Foreskin fibroblast (primary cell): ENCODE measurements at places on chromosomes 1 and 21.
A peak's percentile ranks its signal among the peaks of the same experiment; 100 is the strongest.

- DNase-seq = no peak
Measured at GRCh38 chr1:220157738-220158137, 63.8 kb downstream of the IARS2 start.

DNA sequence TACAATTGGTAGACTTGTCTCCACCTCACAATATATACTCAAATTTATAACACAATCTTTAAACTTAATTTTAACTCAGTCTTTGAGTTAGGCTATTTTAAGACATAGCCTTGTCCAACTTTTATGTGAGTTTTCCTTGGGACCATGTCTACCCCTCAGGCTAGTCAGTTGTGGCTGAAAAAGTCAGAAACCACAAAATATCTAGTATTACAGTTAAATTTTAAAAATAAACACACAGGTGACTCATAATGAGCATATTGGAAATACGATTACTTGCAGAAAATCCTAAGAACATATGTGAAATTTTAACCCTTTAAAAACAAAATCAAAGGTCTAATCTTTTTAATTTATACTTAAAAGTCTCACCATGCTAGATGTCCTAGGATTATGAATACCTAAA, 4.8 kb upstream of the ASB17 start:
- peak; percentile 30 for DNase-seq

DNA sequence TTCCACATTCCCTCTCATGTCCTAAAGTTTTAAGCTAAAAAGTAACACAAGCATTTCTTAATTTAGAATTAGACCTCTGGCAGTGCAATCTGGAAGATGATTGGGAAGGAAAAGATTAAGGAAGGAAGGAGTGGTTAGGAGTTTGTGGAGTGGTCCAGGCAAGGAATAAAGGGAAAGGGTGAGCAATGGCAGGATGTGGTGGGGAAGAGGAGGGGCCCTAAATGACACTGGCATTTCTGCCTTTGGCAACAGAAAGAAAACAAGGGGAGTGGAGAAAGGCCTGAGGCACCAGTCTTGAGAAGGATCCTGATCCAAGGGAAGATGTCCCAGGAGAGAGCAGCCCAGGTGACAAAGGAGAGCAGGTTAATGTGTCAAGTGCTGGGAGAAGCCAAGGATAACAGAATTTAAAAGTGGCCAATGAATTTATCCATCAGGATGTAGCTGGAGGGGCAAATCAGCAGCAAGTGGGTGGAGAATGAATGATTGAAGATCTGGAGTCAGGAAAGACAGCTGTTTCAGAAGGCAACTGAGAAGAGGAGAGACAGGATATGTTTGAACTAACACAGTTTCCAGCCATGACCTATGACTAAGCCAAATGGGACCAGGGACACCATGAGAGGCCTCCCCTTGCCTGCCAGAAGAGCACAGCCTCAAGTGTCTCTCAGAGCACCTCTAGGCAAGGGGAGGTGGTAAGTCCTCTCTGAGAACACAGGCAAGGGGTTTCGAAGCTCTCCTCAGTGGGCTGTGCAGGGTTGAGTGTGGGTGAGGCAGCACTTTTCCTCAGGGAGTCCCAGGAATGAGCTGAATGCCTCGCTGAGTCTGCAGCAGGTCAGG, 20.9 kb upstream of the LY9 start:
- no peak for DNase-seq

DNA sequence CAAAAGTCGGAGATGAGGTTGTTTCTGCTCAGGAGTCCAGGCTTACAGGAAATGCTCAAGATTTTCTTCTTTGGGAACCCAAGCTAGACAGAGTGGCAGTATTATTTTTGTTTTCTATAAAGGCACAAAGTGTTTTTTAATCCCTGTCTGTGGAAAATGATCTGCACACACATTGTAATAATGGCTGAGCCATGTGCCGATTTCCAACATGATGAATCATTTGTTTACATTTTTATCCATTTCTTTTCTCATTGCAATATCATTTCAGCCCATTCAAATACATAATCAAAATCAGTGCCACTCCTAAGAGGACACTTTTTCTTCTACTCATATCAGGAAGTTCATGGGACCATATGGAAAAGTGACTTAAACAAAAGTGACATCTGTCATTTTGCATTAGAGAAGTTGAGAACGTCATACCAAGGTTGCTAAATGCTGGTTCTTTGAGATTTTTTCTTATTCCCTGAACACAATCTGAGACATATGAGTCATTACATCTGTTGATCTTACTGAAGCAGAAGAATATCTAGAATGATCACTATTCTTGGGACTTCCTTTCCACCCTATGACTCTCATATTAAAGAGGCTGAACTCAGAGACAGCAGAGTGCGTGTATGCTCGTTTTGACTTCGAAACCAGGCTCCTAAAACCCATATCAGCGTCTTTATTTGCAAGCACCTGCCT, 44.9 kb downstream of the ACTA1 start:
- peak; percentile 68 for DNase-seq

DNA sequence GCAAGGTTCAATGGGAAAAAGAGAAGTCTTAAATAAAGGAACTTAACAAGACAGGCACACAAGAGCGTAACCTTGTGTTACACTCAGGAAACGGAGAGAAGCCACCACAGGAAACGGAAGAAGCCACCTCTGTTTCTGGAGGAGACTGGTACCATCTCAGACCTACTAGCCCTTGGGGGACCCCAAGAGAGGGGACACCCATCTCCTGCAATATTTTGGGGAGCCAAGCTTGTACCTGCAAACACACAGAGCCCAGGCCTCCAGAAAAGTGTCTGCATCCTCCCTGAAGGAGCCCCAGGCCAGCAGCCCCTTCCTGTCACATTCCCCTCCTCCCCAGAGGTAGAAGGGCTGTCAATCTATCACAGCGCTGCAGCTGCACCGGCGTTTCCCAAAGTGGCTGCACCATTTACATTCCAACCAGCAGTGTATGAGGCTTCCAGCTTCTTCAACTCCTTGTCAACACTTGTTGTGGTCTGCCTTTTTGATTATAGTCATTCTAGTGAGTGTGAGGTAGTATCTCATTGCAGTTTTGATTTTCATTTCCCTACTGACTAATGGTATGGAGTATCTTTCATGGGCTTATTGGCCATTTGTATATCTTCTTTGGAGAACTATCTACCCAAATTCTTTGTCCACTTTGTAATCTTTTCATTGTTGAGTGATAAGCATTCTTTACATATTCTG, 23.0 kb upstream of the PADI1 start:
- no peak for DNase-seq

DNA sequence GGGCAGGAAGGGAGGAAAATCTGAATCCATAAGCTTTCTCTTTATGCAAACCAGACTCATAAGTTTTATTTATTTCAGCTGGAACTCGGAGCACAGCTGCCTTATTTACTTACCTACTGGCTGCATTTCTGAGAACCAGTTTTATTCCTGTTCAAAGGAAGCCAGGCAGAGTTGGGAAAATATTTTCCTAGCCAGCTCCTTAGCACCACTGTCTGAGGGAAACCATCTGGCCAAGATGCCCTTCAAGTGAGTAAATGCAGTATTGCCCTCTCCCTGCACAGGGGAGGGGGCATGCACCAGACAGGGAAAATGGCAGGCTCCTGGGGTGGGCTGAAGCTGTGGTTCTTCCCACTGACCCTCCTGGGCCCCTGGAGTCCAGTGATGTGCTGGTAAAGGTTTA, 28.9 kb upstream of the FMOD start:
- no peak for DNase-seq
